NCI-H1105 treated with DMSO at 0.1 percent for 48 hours (cell line): ENCODE measurements at places on chromosomes 13 and 19.

DNA sequence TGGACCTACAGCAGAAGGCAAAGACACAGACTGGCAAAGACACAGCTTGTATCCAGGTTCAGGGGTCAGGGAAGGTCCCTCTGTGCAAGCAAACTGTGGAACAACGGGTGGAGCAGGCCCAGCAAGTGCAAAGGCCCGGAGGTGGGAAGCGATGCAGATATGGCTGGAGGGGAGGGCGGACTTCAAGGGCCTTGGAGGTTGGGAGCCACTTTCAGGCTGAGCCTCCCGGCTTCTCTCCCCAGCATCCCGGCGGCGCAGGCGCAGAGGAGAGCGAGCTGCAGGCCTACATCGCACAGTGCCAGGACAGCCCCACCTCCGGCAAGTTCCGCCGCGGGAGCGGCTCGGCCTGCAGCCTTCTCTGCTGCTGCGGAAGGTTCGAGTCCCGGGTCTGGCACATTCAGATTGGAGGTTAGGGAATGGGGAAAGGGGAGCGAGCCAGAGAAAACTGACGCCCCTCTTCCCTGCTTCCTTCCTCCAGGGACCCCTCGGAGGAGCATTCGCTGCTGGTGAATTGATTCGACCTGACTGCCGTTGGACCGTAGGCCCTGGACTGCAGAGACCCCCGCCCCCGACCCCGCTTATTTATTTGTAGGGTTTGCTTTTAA, 2.1 kb upstream of the PNPLA6 start:
- DNase-seq: peak; percentile 72

DNA sequence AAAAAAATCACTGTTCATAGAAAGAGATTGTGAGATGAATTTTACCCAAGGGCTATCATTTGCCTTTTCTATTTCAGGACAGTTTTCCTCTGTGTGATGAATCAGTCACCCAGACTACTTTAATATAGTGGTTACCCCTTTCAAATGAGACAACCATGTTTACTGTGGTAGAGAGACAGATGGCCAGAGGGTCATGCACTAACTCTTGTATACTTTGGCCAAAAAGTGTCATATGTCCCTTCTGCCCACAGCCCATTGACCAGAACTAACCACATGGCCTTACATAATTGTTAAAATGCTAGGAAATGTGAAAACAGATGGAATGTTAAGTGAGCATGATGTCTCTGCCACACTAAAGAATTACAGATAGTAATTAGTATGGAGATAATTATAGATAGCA, 498.7 kb downstream of the DACH1 start:
- no peak for DNase-seq

DNA sequence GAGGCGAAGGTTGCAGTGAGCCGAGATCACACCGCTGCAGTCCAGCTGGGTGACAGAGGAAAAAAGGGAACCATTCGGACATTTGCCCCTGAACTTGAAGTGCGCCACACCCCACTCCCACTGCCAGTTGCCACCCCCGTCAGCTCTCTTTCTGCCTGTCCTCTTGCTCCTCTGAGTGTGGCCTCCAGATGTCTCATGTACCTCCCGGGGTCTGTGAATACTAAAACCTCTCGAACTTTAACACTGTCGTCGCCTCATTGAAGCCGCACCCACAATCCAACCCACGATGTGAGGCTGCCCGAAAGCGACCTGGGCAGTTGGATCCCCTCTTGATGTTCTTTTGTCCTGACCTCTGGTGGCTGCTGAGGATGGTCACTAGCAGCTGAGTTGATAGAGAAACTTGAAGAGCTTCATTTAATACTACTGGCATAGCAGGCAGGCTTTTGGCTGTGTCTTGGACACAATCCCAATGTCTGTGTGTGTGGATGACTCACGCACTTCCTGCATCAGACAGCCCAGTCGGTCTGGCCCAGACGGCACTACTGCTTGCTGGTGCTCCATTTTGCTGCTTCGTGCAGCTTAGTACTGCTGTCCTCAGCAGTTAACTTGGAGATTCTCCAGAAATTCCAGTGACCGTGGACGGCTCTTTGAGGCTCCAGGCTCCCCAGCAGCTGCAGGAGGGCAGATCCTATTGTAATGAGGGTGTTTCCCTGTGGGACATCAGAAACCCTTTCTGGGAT, 4.2 kb downstream of the FPR3 start:
- DNase-seq: no peak

DNA sequence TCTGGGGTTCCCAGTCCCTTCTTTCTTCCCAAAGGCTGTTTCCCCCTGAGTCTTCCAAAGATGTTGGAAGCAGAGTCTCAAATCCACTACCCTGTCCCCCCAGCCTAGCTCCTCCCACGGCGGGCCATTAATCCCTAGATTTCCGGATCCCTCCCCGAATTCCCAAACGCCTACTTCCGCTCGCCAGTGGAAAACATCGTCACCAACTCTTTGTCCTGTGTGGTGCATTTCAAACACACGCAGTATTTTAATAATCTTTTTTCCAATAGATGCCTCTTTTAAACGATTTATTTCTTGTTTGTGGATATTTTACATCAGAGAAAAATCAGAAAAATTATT, 610 bp downstream of the ZNF791 start:
- peak; percentile 63 for DNase-seq

GRCh38 chr19:33370783-33371182, 2.7 kb upstream of the CEBPG start:
- no peak for DNase-seq

DNA sequence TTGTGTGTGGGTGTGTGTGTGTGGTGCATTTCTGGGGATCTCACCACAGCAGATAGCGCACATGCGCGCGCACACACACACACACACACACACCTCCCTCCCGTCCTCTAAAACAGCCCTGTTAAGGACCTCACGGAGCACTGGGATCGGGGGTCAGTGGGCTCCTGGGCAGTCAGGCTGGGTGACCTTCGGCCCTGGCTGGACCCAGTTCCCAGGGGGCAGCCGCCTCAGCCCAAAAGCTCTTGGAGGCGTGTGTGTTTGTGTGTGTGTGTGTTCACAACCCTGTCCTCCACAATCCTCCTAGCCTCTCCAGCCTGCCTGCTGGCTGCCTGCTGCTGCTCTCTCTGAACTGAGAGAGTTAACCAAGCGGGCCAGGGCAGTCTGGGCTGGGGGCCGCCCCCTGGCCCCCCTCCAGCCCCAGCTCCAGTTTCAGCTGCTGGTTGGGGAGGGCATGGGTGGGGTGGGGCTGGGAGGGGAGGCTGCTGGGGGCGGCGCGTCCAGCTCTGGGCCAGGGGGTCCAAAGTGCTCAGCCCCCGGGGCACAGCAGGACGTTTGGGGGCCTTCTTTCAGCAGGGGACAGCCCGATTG, at the start of gene FXYD1:
Gene FXYD1, plus strand, starts transcription at position 520 of the 588 bp plus-strand sequence. CDS start 1,256 bp downstream, outside the sequence.
- DNase-seq: no peak

GRCh38 chr19:10292206-10292788, 2.5 kb downstream of the ICAM5 start:
- DNase-seq: no peak

GRCh38 chr19:11092181-11092538, 2.9 kb downstream of the LDLR start:
- no peak for DNase-seq
